ENCODE measurements at places on chromosomes 13 and 19.

GRCh38 chr13:92938486-92939020 is 288.1 kb upstream of the GPC6 start:
- no peak for DNase-seq

DNA sequence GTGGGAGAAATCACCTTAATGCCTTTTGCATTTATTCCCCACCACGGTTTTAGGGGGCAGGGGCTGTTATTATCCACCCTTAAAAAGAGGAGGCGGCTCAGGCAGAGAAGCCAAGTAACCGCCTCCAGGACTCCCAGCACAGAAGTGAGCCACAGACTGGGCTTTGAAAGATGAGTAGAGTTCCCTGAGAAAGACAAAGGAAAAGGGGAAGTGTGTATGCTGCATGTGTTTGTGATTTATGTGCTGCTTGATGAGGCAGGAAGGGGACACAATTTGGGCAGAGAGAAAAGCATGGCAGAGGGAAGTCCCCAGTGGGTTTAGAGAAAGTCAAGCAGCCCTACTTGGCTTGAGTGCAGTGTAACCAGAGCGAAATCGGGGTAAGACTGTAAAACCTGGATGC is 85.0 kb downstream of the DOCK9 start:
- DNase-seq = no peak

DNA sequence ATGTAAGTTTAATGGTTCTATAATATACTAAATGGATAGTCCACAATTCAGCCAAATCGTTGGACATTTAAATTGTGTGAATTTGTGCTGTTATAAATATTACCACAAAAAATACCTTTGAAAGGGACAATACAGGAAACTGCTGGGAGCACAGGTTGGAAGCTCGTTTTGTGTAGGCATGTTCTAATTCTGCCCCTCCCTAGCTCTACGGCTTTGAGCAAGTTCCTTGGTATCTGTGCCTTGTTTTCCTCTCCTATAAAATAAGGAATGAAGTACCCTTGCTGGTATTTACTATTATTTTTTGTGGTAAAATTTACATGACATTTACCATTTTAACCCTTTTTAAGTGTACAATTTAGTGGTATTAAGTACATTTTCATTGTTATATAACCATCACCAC is 102.6 kb upstream of the SLC7A1 start:
- no peak for DNase-seq

DNA sequence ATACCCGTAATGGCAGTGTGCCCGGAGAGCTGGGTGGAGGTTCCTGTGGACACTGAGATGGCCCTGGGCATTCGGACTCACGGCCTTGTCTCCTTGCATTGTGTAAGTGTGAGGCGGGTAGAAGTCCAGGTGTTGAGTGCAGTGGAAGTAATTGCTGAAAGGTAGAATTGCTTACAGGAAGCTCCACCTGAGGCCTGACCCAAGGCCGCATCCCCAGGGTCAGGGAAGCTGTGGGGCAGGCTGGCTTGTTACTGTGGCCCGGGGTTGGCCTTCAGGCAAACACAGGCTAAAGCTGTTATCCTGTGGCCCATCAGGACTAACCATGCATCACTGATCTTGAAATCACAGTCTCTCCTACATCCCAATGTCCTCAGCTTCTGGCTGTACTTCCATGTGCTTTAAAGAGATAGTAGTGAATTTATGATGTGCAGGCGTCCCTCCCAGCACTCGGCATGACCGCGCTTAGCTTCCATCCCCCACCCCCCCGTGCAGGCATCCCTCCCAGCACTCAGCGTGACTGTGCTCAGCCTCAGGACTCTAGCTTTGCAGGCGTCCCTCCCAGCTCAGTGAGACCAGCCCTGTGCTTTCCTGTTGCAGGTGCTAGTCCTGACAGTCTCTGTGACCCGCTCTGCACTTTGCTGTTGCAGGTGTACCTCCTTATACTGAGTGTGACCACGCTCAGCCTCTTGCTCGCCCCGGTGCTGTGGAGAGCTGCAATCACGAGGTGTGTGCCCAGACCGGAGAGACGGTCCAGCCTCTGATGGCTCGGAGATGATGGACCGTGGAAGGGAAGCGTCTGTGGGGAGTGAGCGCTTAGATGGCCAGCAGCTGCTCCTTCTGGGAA is 35.6 kb upstream of the TFDP1 start:
- DNase-seq = no peak

DNA sequence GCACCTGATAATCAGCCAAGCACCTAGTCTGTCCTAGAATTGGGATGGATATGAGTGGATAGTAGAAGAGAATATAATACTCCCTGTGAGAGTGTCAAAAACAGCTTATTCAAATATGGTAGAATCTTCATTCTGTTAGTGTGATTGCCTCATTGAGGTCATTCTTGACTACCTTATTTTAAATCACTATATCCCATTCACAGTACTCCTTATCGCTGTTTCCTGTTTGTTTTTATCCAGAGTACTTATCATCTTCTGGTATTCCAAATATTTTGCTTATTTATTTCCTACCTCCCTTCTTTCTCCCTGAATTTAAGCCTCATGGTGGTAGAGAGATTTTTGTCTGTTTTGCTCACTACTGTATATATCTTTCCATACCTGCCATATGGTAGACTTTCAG is 9.9 kb downstream of the NDFIP2 start:
- DNase-seq = no peak

GRCh38 chr19:1068009-1069001 is 1.3 kb downstream of the ARHGAP45 start:
- DNase-seq = no peak

Data from stimulated activated CD8-positive, alpha-beta memory T cell treated with anti-CD3 and anti-CD28 coated beads, Interleukin-7, amount 100 ng/mL, for 24 hours (primary cell).